Amygdala (tissue), 56 donors: ENCODE measurements at places on chromosomes 12 and 14.

- DNase-seq, result no peak
Measured at GRCh38 chr14:72591391-72591790, 302.5 kb downstream of the DPF3 start.

DNA sequence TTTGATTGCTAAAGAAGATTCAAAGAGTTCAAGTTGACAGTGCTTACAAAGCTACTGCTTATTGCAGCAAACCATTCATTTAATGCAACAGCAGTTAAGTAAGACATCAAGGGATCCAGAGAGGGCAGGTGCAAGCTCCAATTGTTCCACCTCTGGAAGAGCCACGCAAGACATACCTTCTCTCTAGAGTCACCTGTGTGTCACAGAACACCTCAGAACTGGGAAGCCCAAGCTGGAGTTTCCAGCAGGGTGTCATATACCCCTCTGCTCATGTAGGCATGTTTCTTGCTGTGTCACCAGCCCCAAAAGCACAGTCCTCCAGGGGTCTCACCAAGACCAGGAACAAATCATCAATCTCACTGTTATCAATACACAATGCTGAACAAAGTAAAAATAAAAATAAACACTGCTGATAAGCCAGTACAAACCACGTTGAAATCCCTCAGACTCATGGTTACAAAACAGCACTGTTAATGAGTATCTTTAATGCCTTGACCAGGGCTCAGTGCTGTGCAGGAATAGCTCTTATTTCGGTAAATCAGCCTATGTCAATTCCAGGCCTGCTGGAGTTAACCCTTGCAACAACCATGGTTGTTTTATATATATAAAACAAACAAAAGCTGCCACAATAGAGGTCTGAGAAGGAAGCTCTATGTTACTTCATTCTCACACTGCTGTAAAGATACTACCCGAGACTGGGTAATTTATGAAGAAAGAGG is 37.4 kb upstream of the BATF start:
- no peak for DNase-seq

DNA sequence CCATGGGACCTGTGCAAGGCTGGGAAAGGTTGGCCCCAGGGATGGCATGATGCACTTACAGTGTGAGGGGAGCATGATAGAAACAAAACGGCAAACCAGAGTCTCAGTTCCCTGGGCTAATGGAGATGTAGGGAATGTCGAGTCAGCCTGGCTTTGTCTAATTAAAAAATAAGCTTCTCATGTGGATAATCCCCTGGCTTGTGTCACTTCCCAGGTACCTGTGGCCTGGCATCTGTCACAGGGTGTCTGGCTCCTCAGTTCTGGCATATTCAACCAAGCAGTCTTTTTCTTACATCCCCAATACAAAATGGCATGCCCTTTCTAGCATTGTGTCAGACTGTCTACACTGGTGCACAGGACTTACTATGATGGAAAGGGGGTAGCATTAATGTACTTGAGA is 261.4 kb downstream of the GRIN2B start:
- no peak for DNase-seq

DNA sequence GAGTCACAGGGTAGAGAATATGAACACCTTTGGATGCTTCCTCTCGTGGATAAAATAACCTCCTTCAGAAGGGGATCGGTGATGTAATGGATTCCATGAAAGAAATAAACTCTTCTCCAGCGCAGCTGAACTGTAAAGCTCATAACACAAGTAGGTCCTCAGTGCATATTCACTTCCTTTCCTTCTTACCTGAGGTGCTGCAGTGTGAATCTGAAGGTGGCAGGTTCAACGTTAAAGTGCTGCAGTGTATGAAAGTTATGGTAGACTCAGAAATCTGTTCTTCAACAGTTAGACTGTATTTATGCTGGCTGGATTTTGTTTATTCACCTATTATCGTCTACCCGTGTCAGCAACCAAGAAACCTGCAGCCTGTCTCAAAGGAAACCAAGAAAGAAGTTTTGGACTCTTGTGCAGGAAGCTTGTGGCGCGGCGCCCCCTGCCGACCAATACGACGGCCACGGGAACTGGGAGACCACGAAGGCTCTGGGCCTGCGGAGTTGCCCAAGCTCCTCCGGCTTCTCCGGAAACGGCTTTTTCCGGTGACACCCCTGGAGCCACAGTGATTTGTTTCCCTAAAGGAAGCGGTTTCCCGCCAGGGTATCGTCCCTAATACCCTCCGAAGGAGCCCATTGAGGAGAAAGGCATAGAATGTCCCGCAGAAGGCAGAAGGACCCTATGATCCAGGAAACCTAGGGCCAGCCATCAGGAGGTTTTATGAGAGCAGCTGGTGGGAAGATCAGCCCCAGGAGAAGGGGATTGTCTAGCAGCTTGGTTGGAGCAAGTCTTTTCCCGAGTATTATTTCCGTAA is 17.6 kb upstream of the RNASE3 start:
- DNase-seq, result peak; percentile 85

GRCh38 chr12:100572184-100572583 is 1.3 kb upstream of the GAS2L3 start:
- no peak for DNase-seq

- DNase-seq, result no peak
Measured at GRCh38 chr14:88095791-88096190, 90.9 kb downstream of the GPR65 start.
